ENCODE measurements at places on chromosomes 5 and 9.
A peak's percentile ranks its signal among the peaks of the same experiment; 100 is the strongest.

DNA sequence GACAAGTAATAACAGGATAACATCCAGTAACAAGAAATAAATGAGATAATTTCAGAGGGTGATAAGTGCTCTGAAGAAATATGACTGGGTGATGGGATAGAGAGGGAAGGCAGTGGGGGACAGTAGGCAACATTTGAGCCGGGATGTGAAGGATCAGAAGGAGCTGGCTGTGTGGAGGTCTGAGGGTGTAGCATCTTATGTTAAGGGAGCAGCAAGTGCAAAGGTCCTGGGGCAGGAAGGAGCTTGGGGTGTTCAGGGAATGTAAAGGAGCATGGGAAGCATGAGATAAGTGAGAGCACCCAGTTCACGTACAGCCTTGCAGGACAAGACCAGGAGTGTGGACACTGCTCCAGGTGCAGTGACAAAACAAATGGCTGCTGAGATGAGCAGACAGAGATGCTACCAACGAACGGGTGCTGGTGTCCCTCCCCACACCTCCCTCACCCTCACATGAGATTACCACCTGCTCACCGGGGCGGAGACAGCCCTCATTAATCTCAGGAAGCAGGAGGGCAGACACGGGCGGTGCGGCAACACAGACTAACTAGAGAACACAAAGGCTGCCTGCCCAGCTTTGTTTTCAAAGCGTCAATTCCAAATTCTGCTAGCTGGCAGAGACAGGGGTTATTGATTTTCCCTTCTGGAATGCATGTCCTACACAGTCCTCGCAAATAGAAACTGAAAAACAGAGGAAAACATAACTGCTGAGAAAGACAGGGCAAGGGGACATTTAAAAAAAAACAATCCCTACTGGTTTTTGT is 298.1 kb upstream of the PANK3 start:
- no peak for DNase-seq

GRCh38 chr9:132201139-132201538 is 39.3 kb downstream of the NTNG2 start:
- DNase-seq = no peak

DNA sequence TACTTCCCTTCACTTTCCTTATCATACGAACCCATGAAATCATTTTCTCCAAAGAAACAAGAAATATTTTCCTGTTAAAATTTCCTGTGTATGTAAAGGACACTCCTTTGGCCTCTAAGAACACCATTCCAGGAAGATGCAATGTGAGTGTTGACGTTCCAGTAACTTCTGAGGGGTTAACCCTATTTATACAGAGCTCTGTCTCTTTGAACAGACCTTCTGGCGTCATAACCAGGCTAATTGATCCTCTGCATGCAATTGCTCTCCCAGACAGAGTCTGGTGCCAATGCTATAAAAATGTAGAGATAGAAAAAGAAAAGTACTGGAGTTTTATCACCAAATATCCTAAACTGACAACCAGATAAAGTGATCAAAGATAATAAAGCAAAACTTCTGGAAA is 218.5 kb downstream of the TLE1 start:
- DNase-seq = no peak

DNA sequence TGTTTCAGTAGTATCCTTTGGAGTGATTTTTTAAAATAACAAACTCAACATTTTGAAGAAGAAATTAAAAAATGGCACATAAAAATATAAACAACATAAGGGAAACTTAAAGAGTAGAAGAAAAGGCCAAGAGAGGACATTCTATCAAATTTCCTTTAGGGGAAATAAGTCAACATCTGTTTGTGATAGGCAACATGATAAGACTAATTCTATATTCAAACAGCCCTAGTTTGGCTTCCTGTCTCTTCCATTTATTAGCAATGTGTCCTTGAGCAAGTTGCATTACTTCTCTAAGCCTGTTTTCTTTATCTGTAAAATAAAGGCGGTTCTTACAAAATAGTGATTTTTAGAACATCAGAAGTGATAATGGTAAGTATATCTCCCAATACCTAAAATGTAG is 24.7 kb downstream of the TYRP1 start:
- DNase-seq = no peak

GRCh38 chr5:172491481-172491880 is 37.2 kb upstream of the SH3PXD2B start:
- no peak for DNase-seq

- DNase-seq = no peak
Observed at GRCh38 chr5:124132843-124133242, 613.6 kb downstream of the ZNF608 start.

DNA sequence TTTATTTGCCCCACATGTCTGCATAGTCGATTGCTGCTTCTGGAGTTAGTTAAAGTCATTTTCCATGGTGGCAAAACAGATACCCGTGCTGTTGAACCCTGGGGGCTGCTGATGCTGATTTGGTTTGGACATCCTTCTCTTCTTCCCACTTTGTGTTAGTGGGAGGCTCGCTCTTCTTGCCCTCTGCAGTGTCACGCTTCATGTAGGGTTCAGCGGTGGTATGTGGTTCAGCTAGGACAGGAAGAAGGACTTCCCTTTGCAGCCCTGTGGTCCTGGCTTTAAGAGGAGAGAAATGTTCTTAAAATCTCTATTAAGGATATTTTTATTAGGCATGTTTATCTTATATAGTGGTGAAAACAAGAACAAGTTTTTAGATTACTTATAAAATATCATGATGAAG is 36.2 kb downstream of the SLC36A1 start:
- no peak for DNase-seq

DNA sequence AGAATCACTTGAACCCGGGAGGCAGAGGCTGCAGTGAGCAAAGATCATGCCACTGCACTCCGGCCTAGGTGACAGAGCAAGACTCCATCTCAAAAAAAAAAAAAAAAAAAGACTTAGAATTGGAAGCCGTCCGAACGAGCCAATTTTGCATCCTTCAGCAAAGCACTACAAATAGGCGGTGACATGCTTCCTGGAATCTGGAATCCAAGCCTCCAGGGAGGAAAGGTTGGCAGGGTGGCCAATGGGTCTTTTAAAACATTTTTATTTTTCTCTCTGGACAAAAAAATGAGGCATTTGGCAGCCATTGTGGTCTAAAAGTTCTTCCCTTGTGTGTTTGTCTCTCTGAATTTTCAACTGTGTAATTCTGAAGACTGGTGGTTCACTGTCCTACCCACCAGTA is 26.4 kb downstream of the GGTA1 start:
- DNase-seq = no peak

GRCh38 chr5:40914835-40915234 is 5.5 kb downstream of the C7 start:
- no peak for DNase-seq

- no peak for DNase-seq
Observed at GRCh38 chr9:127815512-127816361, 13.1 kb downstream of the FPGS start.

DNA sequence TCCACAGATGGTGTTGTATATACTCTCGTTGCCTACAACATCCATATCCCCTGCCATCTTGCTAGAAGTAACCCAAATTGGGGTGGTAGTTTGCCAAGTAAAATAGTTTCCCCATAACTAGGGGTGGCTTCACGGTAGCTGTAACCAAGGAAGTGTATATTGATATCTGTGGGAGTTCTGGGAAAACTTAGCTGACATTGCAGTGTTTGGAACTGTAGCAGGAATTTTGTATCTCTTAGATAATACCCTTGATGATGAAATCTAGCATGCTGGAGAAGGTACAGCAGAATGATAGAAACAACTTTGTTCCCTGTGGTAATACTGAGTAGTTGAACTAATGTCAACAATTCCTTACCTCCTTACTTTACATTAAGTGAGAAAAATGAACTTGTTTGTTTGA is 29.8 kb downstream of the FBXL7 start:
- no peak for DNase-seq

DNA sequence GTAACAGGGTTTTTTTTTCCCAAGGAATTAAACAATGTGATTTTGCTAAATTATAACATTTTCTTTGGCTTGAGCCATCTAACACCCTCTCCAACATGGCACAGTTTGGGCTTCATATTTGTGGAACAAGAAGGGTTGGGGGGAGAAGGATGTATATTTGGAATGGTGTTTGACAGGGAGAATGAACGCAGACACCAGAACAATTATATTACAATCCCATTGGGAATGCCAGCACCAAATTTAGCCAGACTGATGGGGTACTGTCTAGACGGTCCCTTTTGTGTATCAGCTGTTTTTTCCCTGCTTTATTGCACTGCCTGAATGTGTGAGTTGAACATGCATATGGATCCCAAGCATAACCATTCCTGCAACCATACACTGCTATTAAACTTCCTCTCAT is 130.9 kb upstream of the TMEM161B start:
- DNase-seq = no peak

DNA sequence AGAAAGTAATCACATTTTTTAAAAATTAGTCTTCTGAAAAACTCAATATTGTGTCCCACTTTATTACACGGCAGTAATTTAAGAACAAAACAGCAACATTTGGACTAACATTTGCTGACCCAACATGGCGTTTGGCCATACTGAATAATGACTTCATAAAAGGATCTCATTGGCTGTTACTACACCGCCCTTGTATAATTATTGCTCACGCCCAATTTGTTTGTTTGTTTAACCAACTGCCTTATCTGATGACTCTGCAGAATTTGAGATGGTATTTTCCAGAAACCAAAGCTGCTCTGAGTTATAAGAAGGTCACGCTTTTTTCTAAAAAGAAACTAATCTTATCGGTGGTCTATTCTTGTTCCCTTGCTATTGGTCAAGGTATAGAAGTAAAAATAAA is 200.2 kb upstream of the TARS1 start:
- no peak for DNase-seq

GRCh38 chr9:95495529-95495928 is 21.2 kb downstream of the PTCH1 start:
- no peak for DNase-seq

GRCh38 chr5:135843571-135844337 is 9.3 kb downstream of the SLC25A48 start:
- DNase-seq = no peak

GRCh38 chr9:69001921-69002320 is 12.0 kb downstream of the PRKACG start:
- no peak for DNase-seq

GRCh38 chr5:149938791-149939358 is 5.7 kb downstream of the PDE6A start:
- no peak for DNase-seq

DNA sequence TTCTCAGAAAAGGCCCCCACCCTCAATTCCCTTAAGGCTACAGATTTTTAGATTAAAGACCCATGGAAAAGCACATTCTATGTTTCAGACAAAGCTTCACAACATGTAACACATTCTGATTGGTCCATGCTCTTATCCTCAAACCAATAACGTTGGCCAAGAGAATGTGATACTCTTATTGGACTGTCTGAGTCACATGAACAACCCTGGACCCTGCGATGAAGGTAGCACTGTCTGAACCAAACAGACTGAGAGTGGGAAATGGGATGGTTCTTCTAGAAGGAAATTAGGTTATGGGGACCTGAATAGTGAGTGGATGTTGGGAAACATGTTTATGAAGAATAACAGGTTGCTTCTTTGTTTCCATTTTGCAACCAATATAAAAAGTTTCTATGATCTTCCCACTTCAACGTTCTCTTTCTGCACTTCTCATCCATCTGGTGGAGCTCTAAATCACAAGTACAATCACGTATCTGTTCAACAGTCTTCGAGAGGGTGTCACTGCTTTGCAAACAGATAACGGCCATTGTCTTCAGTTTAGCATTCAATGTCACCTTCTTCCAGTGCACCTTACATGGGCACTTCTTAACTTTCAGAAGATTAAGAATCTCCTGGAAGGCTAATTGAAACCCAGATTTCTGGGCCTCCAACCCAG is 81.6 kb downstream of the PTCH1 start:
- no peak for DNase-seq

- DNase-seq = no peak
Observed at GRCh38 chr5:40560474-40561110, 119.1 kb upstream of the PTGER4 start.

GRCh38 chr5:80540691-80541090 is 29.4 kb downstream of the ANKRD34B start:
- no peak for DNase-seq

GRCh38 chr9:133008824-133009223 is 22.0 kb upstream of the GTF3C5 start:
- no peak for DNase-seq

GRCh38 chr5:177132136-177133095 is 1.2 kb upstream of the NSD1 start:
- peak; percentile 12 for DNase-seq

GRCh38 chr5:110478895-110479294 is 247.6 kb downstream of the TMEM232 start:
- no peak for DNase-seq

DNA sequence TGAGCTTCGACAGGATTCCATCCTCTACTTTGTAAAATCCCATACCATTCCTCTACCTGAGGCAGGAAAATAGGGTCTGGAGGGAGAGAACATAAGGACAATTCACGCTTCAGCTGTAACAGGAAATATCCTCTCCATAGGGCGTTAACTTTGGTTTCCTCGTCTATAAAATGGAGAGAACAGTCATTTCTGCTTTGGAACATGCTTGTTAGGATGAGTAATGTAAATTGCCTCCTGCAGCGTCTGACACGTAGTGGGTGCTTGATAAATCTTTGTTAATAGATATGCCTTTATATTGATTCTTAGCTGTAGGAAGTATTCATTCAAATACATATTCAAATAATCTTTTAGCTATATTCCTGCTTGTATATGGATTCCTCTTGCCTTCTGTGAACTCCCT is 711 bp upstream of the SUB1 start:
- no peak for DNase-seq

DNA sequence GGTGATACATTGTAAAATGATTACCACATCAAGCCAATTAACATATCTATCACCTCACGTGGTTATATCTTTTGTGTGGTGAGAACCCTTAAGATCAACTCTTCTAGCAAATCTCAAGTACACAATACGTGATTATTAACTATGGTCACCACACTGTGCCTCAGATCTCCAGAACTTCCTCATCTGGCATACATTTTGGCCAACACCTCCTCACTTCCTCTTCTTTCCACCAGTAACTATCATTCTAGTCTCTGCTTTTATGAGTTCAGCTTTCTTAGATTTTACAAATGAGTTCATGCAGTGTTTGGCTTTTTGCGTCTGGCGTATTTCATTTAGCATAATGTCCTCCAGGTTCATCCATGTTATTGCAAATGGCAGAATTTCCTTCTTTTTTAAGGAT is 35.8 kb downstream of the PRKACG start:
- no peak for DNase-seq

- DNase-seq = no peak
Observed at GRCh38 chr9:37922363-37923117, 18.6 kb upstream of the SLC25A51 start.

GRCh38 chr5:180395540-180396274 is 42.6 kb upstream of the GFPT2 start:
- DNase-seq = no peak

DNA sequence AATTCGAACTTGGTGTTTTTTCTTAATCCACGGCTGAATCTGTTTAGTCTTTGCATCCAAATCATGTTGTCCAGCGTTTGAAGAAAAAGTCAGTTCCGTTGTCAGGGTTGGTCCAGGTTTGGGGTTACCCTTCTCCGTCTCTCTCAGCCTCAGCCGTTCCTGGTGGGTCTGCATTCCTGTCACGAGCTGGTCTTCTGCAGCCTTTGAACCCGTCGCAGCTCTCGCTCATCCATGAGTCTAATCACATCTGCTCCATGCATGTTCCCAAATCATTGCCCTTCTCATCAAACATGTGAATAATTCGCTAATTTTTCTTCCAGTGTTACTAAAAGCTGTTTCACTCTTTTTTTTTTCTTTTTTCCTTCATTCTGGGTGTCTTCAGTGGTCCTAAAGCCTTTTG is 39.0 kb upstream of the EXOC3 start:
- no peak for DNase-seq
